ENCODE measurements at places on chromosomes 11 and 22.

- no peak for DNase-seq
Observed at GRCh38 chr11:12478743-12479142, 101.4 kb downstream of the PARVA start.

GRCh38 chr11:34449013-34449412 lies 10.3 kb downstream of the CAT start:
- no peak for DNase-seq

- DNase-seq: no peak
Observed at GRCh38 chr11:19806251-19806650, 93.6 kb downstream of the NAV2 start.

DNA sequence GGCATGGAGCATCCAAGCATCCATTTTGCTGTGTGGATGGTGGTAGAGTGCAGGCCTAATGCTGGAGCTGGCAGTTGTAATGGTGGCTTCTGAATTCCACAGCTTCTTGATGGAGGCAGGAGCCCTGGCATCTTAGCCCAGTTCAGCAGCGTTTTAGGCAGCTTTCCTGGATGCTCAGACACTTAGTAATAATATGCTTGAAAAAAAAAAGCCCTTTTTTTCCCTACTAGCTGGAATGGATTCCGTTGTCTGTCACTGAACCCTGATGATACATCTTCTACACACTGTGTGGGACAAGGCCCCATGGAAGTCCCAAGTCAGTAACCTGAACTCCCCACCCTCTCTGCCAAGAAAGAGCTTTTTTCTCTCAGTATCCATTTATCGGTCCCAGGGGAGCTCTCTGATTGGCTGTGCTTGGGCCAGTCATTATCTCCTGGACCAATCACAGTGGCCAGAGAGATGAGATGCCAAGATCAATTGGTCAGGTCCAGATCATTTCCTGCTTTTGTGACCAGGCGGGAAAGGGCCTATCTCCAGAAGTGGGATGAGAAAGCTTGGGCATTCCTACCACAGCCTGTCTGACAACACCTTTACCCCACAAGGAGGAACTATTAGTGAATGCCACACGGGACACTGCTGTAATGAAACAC lies 34.2 kb downstream of the MCM5 start:
- no peak for DNase-seq

DNA sequence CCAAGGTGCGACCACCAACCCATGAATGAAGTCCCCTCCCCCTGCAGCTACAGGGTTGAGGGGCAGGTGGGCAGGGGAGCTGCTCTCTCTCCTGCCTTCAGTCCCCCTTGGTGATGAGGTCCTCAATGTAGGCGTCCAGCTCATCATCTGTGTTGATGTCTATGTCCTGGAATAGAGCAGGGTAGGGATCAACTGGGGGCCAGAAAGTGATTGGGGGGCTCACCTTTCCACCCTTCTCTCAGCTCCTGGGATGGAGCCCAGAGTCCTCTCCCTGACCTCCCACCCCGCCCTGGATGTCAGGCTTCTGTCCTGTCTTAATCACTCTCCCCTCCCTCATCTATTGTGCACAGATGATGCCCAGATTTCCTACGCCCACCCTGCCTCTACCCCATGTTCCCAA lies 41.9 kb downstream of the MORC2 start:
- no peak for DNase-seq

DNA sequence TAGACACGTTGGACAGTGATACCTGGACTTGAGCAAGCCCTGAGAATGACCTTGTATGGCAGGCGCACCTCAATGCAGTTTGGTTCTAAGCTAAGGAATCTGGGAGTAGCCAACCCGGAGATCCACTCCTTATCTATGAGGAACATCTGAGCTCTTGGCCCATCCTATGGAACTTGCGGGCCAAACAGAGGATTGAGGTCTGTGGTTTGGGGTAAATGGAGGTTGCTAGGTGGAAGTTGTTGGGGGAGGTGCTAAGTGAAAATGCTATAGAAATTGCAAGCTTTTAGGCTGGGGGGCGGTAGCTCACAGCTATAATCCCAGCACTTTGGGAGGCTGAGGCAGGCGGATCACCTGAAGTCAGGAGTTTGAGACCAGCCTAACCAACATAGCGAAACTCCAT lies 8.9 kb downstream of the GDPD5 start:
- no peak for DNase-seq

- DNase-seq: no peak
Observed at GRCh38 chr11:79447038-79447786, 6.4 kb upstream of the TENM4 start.

DNA sequence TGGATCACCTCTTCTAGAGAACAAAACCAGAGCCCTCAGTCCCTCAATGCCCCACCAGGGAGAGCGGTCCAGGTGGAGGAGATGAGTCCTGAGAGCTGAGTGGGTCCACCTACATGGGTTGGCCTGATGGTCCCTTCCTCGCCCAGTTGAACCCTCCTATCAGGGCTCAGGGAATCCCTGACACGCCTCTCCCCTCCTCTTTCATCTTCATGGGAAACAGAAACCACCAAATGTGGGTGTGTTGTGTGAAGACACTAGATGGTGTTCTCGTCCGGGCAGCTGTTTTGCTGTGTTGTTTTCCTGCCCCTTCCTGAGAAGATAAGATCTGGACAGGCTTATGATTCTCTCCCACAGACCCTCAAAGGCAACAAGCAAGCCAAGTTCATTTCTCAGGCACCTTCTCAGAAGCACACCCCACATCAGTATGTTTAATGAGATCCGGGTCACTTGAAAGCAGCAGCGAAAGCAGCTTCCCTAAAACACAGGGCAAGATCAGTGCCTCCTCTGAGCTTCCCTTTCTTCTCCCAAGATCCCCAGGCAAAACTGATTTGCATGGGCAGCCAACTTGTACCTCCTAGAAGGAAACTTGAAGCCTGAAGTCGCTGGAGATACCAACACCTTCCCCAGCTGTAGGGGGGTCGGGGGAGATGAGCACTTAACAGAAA lies 35.3 kb upstream of the POU2AF1 start:
- no peak for DNase-seq

DNA sequence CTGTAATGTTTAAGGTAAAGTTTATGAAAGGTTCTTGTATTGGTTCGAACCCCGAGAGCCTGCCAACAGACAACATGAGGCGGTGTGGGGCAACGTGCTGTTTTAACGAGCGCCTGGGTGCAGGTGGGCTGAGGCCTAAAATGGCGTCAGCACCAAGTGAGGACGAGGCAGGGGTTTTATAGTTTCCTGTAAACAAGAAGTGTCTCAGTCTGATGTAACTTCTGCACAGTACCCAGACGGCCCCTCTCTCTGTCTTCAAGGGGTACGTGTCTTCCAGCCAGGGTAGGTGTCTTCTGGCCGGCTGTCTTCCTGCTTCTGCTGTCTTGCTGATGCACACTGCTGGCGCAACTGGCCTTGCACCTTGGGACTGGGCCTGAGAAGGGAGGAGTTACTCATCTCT lies 2.7 kb downstream of the PPFIBP2 start:
- DNase-seq: no peak

DNA sequence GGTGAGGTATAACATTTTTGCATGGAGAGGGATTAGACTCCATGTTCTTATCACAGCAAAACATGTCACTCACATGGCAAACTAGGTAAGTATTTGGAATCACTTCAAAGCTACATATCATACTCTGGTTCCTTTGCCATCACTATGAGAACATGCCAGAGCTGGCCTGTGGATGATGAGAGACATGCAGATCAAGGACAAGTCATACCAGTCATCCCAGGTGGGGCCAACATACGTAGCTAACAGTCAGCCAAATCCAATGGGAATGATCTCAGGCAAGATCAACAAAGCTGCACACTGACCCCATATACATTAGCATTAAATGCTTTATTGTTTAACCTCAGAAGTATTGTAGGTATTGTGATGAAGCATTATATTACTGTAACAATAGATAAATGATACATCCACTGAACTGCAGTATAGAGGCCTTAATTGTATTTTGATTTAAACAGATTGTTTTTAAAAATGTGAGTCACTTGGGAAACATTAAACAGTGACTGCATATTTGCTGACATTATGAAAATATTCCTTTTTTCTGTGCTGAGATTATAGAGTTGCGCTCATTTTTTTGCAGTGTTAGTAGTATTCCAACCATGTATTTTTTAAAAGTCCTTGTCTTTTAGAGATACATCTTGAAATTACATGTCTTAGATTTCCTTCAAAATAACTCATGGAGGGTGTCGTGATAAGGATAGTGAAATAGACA lies 37.3 kb upstream of the ARL14EP start:
- DNase-seq: no peak

All from NCI-H2029 (cell line).